ENCODE measurements at places on chromosomes 6 and 20. TPM values are rescaled to one million over a fixed set of nuclear protein-coding genes. Genes with fewer than 3 reads are reported as not detected.

HFE gene
- 17.2 TPM for polyA plus RNA-seq

GNAS-AS1 gene
- polyA plus RNA-seq: 0.27 TPM

LY6G6F gene
- not detected for polyA plus RNA-seq

PPP2R5D gene
- polyA plus RNA-seq: 54.8 TPM

DNA sequence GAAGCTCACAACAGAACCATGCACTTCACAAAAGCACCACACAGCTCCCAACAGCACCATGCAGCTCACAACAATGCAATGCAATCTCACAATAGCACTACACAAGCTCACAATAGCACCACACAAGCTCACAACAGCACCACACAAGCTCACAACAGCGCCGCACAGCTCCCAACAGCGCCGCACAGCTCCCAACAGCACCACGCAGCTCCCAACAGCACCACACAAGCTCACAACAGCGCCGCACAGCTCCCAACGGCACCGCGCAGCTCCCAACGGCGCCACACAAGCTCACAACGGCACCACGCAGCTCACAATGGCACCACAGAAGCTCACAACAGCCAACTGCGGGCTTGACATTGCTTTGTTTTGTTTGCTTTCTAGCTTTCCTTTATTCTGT is 198.1 kb downstream of the DLL1 start:
- DNase-seq: no peak

DNA sequence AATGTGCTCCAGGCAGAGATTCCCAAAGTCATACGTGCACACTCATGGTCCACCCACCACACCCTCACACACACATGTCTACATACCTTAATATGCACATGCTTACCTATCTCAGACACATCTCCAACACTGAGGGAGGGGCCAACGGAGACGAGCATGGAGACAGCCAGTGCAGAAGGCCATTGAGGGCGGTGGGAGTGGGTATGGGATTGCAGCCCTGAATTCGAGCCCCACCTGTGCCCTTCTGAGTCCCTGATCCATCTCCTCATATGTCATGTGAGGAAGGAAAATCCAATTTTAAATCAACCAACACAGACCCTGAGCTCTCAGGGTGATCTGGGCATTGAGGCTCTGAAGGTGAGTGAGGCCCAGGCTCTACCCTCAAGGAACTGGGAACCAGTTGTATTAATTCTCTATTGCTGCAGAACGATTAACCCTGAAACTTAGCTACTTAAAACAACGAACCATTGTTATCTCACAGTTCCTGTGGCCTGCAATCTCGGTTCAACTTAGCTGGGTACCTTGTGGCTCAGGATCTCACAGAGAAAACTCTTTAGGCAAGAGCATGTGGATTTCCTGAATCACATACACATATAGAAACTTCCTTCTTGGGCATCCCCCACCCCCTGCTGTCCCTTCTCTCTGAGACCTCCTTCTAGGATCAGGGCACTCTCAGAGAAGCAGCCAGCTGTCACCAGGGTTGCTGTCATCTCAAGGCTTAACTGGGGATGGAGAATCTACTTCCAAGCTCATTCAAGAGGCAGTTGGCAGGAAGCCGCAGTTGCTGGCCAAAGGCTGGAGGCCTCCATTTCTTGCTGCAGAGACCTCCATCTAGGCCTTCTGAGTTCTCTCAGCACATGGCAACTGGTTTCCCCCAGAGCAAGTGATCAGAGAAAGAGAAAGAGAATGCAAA is 28.3 kb downstream of the GLP1R start:
- DNase-seq: no peak

GRCh38 chr20:59845472-59845871 is 88.0 kb downstream of the SYCP2 start:
- peak; percentile 45 for DNase-seq

DNA sequence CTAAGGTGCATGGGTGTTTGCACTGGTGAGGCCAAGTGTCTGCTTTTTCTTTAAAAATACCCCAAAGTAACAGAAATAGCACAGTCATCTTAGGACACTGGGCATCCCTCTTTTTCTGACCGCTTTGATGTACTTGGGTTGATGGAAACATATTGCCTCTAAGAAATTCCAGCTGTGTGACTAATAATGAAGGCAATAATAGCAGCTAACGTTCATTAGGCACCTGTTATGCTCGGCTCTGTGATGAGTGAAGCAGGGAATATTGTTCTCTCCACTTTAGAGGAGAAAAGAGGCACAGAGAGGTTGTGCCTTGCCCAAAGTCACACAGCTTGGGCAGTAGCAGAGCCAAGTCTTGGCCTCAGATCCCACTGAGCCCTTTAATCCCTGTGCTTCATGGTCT is 100.7 kb downstream of the F13A1 start:
- DNase-seq: no peak

DNA sequence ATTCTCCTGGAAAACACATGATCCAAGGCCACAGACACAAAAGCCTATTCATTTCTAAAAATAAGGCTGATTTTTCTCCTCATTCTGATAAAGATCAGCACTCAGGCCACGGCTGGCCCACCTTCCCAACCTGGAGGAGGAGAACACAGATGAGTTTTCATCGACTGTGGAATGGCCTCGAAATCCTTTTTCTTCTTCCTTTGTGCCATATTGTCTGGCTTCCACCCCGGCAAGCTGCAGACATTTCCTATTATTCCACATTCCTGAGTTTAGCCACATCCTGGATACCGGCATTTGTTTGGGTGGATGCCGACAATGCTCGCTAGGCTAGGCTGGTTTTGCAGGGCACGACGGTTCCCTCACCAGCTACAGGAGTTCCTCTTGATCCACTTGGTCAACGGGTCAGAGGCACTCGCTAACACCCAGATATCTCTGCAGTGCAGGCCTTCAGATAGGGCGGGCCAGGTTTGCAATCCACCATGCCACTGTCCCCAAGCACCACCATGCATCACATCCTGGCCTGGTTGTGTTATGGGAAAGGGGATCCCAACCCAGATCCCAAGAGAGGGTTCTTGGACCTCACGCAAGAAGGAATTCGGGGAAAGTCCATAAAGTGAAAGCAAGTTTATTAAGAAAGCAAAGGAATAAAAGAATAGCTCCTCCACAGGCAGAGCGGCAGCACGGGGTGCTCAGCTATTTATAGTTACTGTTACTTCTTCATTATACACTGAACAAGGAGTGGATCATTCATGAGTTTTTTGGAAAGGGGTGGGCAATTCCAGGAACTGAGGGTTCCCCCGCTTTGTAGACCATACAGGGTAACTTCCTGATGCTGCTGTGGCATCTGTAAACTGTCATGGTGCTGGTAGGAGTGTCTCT is 4.2 kb upstream of the CTSZ start:
- DNase-seq: peak; percentile 80

DNA sequence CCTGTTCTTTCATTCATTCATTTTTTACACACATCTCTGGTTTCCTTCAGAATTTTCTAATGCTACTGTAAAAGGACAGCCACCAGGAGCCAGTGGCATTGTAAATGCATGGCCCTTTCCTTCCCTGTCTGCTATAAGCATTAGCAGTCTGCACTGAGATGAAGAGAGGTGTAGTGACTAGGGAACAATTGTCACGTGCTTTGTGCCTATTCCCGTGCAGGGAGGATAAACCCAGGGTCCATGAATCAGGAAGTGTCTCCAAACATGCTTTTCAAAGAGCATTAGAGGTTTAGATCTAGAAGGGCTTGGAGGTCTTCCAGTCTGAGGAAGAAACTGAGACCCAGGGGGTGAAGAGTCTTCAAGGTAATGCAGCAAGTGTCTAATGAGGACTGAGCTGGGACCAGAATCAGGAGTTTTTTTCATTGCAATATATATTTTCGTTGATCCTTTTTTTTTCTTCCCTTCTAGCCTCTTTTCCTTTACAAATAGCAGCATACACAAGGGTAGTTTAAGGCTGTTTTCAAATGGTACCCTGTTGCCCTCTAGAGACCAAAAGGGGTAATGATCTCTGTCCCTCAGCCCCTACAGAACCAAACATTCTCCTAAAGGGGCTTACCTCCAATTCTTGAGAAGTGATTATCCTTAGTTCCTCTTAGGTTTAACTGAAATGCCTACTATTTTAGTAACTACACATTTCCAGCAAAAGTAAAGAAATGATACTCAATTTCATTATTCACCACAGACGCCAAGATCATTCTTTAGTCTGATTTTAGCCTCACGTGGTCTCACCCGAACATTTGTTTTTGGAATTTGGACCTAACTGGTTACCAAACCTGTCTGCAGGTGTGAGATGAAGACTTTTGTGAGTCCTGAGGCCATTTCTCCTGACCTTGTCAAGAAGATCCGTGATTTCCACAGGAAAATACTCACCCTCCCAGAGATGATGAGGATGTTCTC is 6.6 kb downstream of the TRIM15 start:
- peak; percentile 41 for DNase-seq

GRCh38 chr20:32235331-32236047 is 27.8 kb downstream of the POFUT1 start:
- no peak for DNase-seq
